Foreskin fibroblast (primary cell): ENCODE measurements at places on chromosomes 11 and 22.
A peak's percentile ranks its signal among the peaks of the same experiment; 100 is the strongest.

- DNase-seq, result peak; percentile 93
Measured at GRCh38 chr11:35605706-35606105, 12.6 kb upstream of the FJX1 start.

- DNase-seq, result peak; percentile 64
Measured at GRCh38 chr11:61598886-61599868, 18.3 kb upstream of the SYT7 start.

DNA sequence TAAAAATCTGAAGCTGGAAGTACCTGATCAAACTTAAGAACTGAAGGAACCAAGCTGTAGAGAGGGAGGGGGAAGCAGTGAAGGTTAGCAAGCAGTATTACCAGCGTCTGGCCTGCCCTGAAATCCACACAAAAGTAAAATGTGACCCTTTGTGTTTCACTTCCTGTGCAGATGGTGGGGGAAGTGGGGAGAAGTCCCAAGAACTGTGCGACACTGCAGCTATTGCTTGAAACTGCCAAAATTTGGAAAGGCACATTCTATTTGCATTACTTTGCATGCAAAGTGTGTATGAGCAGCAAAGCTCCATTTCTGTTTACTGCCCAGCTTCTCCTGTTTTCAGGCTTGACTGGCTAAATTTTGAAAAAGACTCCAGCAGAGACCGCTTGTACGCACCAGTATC lies 72.1 kb upstream of the BMAL1 start:
- no peak for DNase-seq

GRCh38 chr11:47057365-47057764 lies 119.3 kb downstream of the ARFGAP2 start:
- DNase-seq, result no peak

DNA sequence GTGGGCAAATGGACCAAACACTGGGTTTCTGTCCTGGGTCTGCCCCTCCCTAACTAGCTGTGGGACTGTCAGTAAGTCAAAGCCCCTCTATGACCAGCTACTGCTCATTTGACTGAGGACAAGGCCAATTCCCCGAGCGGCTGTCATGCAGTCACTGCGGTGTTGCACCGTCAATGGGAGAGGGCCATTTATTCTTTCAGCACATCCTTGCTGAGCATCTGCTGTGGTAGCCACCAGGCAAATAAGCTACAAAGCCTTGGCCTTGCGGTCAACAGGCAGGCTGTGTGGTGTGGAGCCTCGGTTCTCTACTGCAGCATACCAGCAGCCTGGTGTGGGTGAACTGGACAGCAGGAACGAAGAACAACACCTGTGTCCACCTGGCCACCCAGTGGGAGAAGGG lies 25.8 kb upstream of the SERPIND1 start:
- no peak for DNase-seq

DNA sequence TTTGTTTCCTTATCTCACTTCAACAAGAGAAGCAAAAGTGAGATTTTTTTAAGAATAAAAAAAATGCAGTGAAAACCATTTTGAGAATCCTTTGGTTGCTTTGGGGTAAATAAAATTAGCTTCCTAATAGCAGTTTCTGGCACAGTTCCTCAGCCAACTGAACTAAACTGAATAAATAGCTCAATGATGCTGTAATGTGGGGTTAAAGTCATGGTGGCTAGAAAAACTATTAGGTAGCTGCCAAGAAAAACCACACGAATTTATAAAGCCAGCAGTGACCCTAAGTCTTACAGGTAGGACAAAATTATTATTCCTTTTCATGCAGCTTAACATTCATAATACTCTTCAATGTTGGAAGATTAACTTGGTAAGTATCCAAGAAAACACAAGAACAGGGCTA lies 142.4 kb downstream of the APIP start:
- DNase-seq, result peak; percentile 16

GRCh38 chr11:128629516-128630106 lies 42.3 kb upstream of the ETS1 start:
- DNase-seq, result peak; percentile 43

DNA sequence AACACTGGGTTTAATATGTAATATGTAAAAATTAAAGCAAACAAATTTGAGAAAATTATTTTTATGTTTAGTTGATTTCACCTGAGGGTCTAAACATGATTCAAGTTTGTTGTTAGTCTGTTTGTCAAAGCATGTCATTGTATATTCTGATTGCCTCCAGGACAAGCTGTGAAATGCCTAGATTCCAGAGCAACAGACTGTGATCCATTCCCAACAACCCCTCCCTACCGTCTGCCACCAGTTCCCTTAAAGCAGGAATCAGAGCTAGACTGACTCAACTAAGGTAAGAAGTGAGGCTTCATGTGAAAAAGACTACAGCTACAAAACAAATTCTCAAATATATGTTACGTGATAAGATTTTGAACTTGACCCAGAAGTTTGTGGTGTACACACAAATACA lies 304.2 kb downstream of the RAB38 start:
- no peak for DNase-seq

DNA sequence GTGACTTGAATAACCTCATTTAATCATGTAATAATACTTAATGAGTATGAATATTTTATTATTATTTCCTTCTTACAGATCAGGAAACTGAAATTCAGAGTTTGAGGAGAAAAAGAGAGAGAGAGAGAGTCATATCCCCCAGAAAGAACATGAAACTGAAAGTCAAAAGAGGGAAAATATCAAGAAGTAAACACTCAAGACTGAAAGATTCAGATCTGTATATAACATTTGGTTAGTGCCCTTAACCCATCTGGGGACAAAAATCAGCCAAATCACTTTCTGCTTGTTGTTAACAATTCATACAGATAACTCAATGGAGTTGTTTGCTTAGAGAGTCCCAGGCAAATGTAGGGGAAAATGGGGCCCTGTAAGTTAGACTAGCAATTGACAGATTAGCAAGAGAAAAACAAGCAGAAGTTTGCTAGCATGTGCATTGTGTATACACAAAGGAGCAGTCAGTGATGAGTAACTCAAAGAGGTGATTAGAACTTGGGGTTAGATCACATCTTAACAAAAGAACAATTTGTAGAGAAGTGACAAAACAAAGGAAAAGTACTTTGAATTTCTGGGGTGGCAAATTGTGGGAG lies 25.9 kb upstream of the MMP13 start:
- no peak for DNase-seq

- DNase-seq, result no peak
Measured at GRCh38 chr22:20138417-20138738, 6.8 kb downstream of the ZDHHC8 start.

- DNase-seq, result no peak
Measured at GRCh38 chr22:46416520-46416871, 81.0 kb downstream of the TRMU start.

GRCh38 chr11:36403661-36404060 lies 106.4 kb downstream of the TRAF6 start:
- no peak for DNase-seq

GRCh38 chr22:30292069-30292970 lies 3.0 kb upstream of the CASTOR1 start:
- DNase-seq, result no peak

DNA sequence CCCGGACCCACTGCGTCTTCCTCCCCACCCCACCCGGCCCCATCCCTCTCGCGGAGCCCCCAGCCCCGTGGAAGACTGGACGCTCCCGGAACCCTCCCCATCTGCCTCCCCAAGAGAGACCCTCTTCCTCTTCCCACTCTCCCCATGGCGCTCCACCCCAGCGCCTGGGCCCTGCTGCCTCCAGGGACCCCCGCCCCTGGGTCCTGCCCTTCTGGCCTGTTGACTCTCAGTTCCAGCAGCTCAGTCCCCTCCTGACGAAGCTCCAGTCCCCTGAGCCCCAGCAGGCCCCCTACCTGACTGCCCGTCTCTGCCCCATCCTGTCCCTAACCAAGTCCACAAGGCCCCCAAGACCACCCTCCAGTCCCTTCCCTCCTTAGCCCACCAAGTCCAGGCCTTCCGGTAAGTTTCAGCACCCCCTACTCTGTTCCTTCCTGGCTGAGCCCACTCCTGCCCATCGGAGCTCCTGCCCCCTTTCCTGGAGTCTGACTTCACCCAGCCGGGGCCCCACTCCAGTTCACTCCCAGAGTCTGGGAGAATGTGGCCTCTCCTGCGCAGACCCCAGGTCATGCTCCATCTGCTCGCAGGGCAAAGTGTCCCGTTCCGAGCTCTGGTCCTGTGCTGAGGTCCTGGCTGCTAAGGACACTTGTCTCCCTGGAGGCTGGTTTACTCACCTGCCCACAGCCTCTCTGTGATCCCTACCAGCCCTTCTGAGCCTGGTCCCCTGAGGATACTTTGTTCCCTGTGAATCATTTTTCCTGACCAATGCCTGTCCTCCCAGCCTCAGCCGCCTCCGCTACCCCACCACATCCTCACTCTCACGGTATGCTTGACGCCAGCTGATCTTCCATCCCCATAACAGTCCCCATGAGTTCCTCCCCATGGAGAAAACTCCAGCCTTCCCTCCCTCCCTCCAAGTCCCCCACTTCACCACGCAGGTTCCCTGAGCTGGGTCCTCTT lies 722 bp downstream of the IFITM10 start:
- DNase-seq, result peak; percentile 86

GRCh38 chr11:124865902-124866851 lies 945 bp downstream of the ROBO3 start:
- no peak for DNase-seq

- DNase-seq, result no peak
Measured at GRCh38 chr11:5223146-5223545, 3.7 kb downstream of the HBB start.

DNA sequence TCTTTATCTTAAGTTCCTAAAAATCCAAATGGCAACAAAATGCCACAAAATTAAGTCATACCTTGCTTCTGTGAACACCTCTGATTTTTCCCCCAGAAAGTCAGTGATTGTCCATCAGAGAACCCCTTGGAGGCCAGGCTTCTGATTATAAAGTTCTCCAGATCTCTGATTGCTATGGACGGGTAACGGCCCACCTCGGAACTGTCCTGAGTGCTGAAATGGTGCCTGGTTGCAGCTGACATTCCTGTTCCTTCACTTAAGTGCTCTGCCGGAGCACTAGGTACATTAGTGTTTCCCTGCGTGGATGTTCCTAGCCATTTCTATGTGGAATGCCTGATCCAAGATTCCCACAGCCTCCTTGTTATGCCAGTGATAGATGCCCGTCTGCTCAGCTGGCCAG lies 85.0 kb downstream of the CHST1 start:
- peak; percentile 20 for DNase-seq

DNA sequence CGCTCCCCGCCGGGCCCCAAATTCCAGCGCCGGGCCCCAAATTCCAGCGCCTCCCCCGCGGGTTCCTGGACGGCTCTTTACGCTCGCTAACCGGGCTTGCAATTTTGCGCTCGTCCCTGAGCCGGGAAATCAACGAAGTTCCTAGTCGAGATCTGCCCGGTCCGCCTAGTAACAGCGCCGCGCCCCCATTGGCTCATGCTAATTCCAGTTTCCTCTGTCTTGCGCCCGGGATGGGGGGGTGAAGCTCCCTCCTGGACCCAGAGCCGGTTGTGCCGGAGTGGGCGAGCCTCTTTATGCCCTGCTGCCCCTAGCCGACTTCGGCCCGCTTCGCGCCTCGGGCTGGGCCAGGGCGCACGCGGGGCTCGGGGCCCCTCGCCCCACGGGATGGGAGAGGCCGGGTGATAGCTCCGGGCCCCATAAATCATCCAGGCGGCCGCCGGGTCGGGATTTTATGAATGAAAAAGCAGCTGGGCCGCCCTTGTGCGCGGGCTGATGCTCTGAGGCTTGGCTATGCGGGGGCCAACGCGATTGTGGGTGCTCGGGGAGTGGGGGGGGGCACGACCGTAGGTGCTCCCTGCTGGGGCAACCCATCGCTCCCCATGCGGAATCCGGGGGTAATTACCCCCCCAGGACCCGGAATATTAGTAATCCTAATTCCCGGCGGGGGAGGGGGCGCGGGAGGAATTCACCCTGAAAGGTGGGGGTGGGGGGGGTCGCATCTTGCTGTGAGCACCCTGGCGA lies 1.8 kb upstream of the CCND1 start:
- DNase-seq, result peak; percentile 99

- DNase-seq, result no peak
Measured at GRCh38 chr22:50270666-50271394, 650 bp upstream of the MAPK11 start.

DNA sequence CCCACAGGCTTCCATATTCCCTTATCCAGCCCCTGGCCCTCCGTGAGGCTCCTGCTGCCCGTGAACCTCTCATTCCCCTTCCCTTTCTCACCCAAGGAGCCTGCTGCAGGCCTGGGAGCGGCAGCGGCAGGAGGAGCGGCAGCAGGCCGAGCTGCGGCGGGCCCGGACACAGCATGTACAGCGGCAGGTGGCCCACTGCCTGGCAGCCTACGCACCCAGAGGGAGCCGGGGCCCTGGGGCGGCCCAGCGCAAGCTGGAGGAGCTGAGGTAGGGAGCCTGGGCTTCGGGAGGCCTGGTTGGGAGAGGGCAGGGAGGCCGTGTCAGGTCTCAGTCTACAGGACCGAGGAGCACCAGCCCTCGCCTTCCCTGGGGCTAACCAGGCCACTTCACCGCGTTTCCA lies 8.1 kb upstream of the SART1 start:
- DNase-seq, result no peak

GRCh38 chr22:38141217-38141973 lies 30.9 kb upstream of the BAIAP2L2 start:
- no peak for DNase-seq

DNA sequence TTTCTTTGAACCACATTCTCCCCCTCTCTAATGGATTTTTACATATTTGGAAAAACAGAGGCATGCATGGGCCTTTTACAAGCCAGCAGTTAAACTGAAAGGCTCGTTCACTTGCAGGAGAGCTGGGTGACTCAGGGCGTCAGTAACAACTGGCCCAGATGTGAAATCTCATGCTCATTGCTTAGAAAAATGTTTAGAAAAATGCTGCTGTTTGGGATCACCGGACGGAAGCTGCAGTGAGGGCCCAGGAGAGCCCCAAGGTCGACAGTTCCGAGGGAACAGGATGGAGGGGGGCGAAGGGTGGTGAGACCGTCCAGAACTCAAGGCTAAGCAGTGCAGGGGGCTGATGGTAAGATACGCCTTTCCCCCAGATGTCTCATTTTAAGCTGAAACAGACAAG lies 41.7 kb upstream of the SMTN start:
- DNase-seq, result peak; percentile 67

- peak; percentile 96 for DNase-seq
Measured at GRCh38 chr11:10454878-10455631, at the start of gene AMPD3. TSS of gene AMPD3 (plus strand) at chr11:10455264. CDS start at chr11:10461520, 6,256 bp downstream.

DNA sequence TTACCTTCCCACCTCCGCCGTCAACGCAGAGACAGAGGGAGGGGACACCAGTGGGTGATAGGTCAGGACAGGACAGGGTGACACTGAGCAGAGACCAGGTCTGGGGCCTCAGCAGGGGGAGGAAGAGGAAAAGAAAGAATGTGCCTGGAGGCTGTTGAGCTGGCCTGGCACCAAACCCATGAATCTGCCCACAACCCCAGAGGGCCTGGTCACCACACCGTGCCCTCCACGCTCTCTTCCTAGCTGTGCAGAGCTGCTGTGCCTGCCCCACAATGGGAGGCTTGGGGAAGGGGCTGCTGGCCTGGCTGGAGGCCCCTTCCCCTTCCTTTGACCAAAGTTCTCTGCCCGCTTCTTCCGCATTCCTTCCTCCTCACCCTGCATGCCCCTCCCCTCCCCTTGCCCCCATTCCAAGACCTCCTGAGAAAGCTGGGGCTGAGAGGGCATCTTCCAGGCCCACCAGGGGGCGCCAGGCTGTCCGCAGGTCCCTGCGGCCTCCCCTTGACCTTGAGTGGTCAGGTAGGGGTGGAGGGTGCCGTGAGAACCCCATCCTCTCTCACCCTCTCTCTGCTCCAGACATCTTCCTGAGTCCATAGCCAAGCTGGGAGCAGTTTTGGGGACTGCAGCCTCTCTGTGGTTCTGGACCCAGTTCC lies 11.0 kb upstream of the CACNA1I start:
- peak; percentile 19 for DNase-seq

- no peak for DNase-seq
Measured at GRCh38 chr11:107928767-107929507, 689 bp downstream of the RAB39A start.

GRCh38 chr11:126808296-126808695 lies 192.3 kb downstream of the KIRREL3 start:
- DNase-seq, result no peak
